ENCODE measurements at places on chromosomes 16 and 17.

GRCh38 chr17:1577182-1577581, 14.6 kb upstream of the PITPNA start:
- DNase-seq = no peak

DNA sequence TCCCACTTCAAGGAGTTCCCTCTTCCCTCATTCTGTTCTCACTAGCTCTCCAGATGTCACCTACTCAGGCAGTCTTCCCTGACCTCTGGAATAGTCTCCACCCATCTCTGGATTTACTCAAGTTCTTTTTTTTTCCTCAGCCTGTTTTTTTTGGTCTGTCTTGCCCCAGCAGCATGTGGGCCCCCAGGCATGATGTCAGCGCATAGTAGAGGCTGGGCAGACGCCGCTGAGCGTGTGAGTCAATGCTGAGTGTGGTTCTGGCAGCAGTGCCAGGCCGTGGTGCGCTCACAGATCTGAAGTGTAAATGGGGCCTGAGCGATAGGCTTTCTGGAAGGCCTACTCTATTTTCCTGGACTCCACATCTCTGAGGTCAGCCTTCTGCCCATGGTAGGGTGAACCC, 2.7 kb upstream of the KCNJ18 start:
- no peak for DNase-seq

GRCh38 chr17:76166168-76166567, 25.1 kb upstream of the FOXJ1 start:
- no peak for DNase-seq

DNA sequence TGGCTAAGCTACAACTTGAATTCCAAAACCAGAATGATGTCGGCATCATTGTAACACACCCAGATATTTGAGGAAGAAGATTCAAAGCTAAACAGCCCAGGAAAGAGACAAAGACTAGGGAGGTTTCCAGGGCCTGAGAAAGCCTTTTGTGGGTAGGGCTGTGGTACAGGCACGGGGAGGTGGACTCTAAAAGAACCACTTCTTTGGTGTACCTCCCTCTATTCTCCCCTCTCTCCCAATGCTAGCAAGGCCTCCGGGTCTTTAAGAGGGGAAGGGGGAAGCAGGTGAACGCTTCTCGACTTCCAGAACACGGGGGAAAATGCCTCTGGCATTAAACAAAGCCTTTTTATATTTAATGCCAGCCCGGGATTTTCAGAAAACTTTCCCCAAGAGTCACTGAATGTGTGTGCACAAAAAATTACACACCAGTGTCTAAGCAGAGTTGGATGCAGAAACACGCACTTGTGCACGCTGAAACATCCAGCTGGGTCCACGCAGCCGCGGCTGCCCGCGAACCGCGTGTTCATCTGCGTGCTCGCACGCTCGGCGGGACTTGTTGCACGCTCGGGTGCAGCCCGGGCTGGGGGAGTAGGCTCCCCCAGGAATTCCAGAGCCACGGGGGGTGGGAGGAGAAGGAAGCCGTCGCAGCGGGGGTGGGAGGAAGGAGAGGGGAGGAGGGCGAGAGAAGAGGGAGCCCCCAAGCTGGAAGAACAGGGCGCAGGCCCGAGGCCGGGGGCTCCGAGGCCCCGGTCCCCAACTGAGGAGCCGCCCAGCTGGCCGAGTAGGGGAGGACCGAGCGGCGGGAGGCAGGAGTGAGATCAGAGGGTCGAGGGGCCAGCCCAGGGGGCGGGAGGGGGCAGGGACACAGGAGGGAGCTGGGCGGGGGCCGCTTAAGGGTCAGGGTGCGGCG, 20.1 kb upstream of the ZNF423 start:
- no peak for DNase-seq

GRCh38 chr16:26454102-26454501, 612.6 kb upstream of the C16orf82 start:
- no peak for DNase-seq

DNA sequence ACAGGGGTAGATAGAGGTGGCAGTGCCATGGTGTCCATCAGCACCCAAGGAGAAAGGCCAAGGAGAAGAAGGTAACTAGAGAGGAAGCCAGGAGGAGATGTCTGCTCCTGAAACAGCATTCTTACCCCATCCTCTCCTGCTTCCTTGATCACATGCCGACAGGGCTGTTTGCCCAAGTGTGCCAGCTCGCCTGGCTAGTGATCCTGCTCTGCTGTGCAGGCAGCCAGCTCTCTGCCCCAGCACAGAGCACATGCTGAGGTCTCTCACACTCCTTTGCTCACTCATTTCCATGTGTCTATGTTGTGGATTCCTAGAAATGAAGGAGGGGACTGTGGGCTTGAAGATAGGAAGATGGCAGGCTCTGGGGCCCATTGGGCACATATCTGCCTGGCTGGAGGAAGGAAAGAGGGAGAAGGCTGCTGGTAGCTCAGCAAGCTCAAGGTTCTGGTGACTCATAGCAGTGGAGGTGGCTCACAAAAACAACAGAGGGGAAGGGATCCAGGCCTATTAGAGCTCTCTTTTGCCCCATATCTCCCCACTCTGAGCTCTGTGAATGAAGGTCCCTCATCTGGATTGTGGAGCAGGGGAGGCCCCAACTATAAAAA, 54.3 kb downstream of the NEUROD2 start:
- no peak for DNase-seq

DNA sequence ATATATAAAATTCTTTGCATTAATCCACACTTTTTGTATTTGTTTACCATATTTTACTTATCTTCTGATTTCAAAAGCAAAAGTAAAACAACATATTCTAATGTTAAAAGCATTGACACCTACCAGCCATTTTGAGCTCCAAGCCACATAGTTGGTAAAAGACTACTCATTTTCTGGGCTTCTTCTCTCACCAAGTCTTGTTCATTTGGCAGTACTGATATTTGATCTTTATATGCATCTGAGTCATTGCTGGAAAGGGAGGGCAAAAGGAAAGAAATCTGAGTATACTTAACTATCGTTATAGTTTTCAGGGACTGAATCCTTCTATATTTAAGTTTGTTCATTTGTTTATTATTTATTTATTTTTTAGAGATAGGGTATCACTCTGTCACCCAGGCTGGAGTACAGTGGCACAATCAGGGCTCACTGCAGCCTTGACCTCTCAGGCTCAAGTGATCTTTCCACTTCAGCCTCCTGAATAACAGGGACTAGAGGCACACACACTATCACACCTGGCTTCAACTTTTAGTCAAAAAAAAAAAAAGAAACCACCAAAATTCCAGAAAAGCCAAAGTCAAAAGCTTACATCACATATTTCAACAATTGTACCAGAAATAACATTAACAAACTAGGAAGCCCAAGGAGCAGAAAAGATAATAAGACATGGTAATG, 121.0 kb upstream of the TOB1 start:
- no peak for DNase-seq

- DNase-seq = no peak
Measured at GRCh38 chr16:85286951-85287814, 174.9 kb upstream of the CIBAR2 start.

DNA sequence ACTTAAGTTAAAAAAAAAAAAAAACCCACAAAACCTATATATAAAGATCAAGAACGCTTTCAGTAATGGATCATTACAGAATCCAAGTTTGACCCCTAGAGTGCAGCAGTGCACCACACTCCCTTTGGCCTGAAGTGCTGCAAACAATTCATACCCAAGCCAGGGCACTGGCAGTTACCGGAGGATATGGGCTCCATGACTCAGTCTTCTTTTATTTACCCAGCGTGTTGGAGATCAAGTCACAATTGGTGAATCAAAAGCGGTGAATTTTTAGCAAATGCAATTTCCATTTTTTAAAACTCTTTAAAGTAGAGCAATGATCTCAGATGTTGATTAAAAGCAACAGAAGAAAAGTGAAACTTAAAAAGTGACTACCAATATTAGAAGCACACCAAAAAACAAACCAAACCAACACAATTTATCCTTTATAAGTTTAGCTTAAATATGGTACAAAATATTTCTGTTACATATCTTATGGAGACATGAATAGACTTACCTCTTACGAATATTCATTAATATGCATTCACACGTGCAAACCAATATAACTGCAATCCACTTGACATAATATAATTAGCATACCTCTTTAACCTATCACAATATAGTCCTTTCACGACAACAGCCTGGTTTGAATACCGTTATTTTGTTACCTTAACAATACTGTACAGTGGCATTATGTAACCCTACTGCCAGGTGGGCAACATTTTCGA, 46.3 kb downstream of the ZNF652 start:
- DNase-seq = no peak

- no peak for DNase-seq
Measured at GRCh38 chr16:85582229-85582991, 30.7 kb upstream of the GSE1 start.

DNA sequence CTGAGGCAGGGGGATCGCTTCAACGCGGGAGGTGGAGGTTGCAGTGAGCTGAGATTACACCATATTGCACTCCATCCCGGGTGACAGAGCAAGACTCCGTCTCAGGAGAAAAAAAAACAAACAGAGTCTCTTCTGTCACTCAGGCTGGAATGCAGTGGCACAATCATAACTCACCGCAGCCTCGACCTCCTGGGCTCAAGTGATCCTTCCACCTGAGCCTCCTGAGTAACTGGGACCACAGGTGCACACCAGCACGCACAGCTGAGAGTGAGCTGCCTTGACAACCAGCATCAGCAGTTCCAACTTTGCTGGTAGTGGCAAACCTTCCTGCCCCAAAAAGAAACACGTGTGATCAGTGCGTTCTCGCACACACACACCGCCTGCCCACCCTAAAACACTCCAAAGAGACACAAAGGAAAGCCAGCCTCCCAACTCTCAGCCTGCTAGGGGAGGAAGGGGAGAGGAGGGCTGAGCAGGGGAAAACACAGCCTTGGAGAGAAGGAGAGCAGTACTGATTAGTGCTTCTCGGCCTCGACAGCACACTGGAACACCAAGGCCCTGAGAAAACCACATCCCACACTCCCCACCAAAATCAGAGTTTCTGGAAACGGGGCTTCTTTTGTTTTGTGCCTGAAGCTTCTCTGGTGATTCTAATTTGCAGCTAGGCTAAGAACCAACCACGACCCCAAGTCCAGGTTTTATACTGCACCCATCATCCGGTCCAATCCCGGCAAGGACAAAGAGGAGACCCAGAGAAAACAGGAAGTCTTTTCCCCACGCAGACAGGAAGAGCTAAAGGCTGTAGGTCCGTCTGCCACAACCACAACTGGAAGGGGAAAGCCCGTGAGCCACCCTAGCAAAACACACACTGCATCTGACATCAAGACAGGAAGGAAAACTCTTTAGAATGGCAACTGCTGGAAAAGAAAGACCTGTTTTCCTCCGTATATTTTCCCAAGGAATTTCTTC, 28.8 kb downstream of the ZCCHC14 start:
- no peak for DNase-seq

DNA sequence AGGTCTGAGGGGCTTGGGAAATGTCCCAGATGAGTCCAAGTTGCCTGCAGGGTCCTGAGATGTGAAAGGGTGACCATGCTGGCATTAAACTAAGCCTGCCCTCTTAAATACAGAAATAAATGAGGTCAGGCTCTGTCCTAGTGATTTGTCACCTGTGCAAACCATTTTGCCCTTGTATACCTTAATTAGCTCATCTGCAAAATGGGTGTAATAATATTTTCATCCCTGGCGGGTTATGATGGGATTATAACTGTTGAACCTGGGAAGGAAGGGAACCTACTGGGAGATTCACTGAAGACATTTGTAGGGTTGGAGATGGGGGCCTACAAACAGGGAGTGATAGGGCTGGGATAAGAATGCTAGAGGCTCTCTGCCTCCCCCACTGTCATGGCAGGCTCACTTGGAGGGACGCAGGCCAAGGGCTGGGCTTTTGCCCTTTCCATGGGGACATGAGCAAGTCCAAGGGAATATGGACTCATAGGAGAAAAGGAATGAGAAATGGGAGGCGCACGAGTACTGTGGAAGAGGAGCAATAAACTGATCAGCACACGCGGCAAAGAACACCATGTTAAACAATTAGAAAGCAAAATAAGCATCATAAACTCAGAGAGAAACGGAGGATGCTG, 4.4 kb downstream of the NKD1 start:
- DNase-seq = no peak

DNA sequence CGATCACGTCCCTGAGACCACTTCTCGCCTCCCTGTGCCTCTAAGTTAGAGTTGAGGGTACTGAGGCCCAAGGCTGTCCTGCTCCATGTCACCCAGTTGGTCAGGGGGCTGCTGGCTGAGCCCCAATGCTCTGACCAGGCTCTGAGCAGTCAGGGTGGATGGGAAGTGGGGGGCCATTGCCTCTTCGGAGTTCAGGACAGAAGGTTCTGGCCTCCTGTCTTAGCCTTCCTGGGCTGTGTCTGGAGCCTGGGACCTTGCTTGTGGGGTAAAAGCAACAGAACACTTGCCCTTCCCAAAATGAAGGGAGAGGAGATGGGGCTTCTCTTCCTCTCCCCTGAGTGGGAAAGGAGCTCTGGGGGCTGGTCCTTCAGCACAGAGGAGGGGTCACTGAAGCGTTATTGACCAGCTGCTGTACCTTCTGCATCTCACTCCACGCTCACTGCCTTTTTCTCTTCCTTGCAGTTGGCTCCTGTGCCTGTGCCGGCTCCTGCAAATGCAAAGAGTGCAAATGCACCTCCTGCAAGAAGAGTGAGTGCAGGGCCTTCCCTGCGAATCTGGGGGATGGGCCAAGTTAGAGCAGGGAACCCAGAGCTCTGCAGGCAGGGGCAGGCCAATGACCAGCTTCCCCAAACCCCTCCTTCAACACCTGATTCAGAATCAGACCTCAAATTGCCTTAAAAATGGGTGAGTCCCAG, 580 bp downstream of the MT1X start:
- DNase-seq = no peak

DNA sequence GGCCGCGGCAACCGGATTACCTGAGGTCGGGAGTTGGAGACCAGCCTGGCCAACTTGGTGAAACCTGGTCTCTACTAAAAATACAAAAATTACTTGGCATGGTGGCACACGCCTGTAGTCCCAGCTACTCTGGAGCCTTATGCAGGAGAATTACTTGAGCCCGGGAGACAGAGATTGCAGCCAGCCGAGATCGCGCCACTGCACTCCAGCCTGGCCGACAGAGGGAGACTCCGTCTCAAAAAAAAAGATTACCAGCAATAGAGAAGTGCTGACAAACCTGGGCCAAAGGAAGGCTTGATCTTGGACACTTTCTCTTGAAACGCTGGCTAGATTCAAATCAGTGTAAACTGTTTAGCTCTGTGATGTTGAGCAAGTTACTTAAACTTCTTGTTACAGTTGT, 4.3 kb downstream of the MT1H start:
- no peak for DNase-seq

DNA sequence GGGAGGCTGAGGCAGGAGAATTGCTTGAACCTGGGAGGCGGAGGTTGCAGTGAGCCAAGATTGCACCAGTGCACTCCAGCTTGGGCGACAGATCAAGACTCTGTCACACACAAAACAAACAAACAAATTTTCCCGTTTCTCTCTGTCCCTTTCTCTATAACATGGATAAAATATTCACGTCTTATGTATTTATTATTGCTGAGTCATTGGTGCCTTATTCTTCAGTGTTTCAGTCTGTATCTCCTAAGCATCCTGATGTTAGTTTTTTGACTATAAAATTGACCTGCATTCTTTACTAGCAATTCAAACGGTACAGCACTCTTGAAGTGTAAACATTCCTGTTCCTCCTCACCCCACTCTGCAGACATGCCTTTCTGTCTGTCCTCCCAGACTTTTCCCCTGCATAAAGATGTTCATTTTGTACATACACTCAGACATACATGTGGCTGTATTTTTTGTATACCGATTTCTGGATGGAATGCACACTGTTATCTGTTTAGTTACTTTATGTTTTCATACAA, 16.4 kb downstream of the DHODH start:
- no peak for DNase-seq

All from SK-N-MC (cell line).